ENCODE measurements at places on chromosomes 16 and 17.
A peak's percentile ranks its signal among the peaks of the same experiment; 100 is the strongest.

DNA sequence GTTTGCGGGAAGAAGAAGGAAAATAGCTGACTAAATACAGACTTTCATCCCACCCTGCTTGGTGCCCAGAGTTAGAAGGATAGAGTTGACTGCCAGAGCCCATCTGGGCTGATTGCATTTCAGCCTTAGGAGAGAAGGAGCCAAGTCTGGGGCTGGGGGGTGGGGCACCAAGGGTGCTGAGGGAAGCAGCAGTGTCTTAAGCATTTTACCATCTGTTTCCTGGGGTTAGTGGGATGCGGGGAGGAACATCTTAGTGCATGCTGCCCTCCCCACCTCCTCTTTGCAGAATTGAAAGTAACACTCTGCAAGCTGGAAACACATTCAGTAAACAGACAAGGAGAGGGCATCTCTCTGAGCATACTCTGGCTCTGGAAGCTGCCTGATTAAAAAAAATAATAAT lies 1.5 kb upstream of the ARL5C start:
- no peak for DNase-seq

- DNase-seq = no peak
Measured at GRCh38 chr17:17751489-17752088, 70.3 kb downstream of the RAI1 start.

DNA sequence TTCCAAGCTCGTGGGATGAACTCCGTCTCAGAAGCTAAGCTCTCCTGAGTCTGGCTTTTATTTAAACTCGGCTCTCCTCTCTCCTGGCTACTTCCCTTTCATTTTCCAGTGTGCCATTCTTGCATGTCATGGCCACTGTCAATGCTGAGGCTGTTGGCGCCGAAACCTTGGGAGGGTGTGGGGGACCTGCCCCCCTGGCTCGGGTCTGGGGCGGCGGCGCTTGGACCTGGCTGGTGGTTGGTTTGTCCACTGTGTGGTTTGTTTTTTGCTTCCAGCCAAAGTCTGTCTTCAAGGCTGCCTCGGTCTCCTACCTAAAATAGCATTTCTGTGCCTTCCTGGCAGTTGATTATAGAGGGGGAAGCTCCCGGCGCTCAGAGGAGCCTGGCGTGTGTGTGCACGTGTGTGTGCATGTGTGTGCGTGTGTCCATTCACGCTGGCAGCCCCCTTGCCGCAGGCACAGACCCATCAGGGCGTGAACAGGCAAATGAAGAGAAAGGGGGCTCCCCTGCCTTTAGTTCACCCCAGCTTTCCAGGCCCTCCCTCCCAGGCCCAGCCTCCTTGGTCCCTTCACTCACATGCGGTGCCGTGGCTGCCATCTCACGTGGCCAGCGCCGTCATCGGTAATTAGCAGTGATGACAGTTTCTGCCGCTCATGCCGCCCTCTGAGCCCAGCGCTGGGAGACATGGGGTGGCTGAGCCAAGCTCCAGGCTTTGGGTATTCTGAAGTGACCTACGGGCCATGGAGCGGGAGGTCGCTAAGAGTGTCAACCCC lies 179.9 kb downstream of the SEC14L1 start:
- no peak for DNase-seq

DNA sequence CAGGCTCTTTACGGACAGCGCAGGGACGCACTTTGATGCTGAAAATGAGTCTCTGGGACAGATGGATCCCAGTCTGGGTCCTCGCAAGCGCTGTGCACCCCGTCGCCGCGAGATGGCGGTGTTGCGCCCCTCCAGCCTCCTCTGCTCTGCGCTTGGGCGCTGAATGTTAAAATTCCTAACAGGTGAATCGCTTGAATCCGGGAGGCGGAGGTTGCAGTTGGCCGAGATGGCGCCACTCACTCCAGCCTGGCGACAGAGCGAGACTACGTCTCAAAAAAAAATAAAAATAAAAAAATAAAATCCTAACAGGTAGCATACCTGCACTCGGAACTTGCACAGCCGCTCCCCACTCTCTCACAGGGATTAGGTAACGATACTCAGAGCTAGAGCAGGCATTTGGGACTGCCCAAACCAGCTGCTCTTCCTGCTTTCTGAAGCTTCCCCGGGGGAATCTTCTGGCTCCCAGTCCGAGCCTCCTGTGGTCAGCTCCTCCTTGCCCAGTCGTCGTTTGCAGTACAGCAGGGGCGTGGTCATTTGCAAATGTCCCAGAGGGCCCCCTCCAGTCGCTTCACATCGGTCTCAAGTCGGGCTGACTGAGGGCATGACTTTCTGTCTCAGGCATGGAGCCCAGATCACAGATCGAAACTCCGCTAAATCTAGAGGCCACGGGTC lies 26.2 kb upstream of the OSGIN1 start:
- DNase-seq = peak; percentile 44

GRCh38 chr16:2095315-2095853 lies 40.3 kb downstream of the PKD1 start:
- no peak for DNase-seq

GRCh38 chr16:14539156-14539555 lies 90.9 kb downstream of the PARN start:
- no peak for DNase-seq

GRCh38 chr16:84875846-84876245 lies 56.1 kb downstream of the CRISPLD2 start:
- no peak for DNase-seq

DNA sequence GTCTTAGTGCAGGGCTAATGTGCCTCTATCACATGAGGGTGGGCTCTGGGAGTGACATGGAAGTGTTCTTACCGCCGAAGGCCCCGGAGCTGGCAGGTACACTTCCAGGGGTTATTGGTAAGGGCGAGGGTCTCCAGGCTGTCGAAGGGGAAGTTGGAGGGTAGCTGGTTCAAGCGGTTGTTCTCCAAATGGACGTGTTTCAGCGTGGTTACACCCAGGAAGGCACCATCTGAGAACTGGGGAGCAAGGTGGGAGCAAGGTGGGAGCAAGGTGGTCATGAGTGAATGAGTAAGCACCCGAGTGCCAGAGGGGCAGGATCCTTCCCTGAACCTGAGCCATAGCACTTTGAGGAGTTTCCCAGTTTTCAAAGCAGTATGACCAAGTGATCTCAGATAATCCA lies 3.0 kb downstream of the CHAD start:
- DNase-seq = no peak

DNA sequence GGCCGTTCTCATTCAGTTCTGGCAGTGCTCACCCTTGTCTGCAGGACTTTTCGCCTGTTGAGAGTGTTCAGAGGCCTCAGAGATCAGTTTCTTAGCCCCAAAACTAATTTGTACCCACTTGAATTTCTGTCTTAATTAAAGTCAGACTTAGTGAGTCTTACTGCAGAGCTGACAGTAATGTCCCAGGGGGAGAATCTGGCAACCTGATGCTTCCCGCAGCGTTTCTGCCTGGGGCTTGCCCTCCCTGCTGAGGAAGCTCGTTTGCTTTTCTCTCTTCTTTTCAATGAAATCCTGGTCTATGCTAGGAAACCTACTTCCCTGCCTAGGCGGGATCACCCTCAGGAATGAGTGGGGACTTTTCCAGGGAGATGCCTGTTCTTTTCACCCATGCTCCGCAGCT lies 25.3 kb downstream of the DBNDD1 start:
- DNase-seq = no peak

- DNase-seq = peak; percentile 49
Measured at GRCh38 chr16:27762441-27762840, 212.5 kb downstream of the KATNIP start.

DNA sequence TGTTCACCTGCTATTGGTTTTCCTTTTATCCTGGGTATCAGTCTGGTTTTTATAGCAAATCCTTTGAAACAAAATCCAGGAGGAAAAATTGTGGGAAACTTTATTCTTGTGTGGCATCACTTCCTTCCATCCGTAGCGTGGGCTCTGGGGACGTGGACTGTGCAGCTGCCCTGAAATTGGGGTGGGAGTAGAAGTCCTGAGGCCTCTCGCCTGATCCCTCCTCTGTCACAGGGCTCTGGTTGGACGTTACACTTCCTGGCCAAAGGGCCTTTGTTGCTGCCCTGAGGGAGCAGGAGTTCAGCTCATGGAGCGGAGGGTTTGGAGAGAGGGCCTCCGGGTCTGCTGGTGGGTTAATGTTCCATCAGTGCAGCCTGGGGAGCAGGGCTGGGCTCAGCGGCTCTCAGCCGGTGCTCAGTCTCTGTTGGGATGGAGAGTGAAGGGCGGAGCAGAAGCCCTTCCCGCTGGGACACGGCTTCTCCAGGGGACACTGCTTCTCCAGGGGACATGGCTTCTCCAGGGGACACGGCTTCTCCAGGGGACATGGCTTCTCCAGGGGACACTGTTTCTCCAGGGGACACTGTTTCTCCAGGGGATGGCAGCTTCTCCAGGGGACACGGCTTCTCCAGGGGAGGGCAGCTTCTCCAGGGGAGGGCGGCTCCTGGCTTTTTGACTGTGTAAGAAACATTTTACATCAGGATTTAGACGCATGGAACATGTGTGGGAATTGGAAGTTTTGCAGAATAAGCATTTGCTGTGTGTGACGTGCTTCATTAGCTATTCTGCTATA lies 15.2 kb upstream of the RPL13 start:
- DNase-seq = no peak

DNA sequence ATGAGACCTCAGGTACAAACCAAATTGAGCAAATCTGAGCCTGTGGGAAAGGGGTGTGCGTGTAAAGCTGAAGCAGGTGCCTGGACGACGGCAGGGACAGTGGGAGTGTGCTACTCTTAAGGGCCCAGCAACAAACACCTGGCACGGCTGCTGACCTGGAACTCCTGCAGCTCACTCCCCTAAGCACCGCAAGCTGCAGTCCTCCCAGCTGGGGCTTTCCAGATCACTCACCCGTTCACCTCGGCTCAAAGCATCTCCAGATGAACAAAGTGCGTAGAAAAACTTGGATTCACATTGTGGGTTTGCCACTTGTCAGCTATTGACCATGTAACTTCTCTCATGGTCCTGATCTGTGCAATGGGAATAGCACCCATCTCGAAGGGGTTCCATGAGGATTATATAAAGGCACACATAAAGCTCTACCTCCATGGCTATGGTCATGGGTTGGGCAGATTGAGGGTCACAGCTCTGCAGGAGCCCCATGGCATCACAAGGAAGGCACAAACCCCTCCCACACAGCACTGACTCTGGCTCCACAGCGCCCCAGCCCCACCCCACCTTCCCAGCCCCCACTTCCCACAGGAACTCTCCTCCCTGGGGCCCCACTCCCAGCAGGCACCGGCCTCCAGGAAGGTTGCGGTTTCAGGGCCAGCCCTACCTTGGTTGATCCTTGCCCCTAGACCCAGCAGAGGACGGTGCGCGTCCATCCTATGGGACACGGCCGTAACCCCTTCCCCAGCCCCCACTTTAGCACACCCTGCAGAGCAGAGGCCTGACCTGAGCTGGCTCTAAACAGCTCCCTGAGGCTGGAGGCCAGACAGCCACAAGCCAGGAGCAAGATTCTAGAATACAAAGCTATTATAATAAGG lies 21.9 kb downstream of the ST3GAL2 start:
- DNase-seq = no peak

- no peak for DNase-seq
Measured at GRCh38 chr16:48617104-48617705, 7.2 kb upstream of the N4BP1 start.

GRCh38 chr17:82959990-82960418 lies 119.4 kb upstream of the METRNL start:
- no peak for DNase-seq

GRCh38 chr17:15291674-15292361 lies 26.7 kb upstream of the PMP22 start:
- DNase-seq = no peak

- DNase-seq = no peak
Measured at GRCh38 chr17:16259926-16260325, 42.9 kb downstream of the PIGL start.

DNA sequence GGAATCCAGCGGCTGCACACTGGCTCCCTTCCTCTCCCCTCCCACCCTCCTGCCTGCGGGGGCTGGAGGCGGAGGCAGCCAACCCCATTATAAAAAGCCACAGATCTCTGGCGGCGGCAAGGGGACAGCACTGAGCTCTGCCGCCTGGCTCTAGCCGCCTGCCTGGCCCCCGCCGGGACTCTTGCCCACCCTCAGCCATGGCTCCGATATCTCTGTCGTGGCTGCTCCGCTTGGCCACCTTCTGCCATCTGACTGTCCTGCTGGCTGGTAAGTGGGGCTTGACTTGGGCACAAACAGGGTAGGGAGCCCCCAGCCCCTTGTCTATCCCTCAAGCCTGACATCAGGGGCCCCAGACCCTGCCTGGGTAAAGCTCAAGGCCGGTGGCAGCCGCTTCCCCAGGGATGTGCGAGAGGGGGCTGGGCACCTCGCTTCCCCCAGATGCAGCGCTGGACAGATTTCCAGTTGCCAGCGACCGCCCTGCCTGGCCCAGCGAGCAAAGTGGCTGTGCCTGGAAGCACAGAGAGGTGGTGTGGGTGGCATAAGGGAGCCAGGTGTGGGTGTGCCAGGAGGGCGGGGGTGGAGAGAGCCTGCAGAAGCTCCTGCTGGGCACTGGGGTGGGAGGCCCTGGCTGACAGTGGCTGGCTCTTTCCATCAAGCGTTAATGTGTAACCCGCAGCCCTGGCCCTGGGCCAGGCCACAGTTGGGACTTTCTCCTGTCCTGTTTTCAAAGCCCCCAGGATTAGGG lies at the start of gene CX3CL1:
Gene CX3CL1, plus strand, starts transcription at position 119 of the 745 bp plus-strand sequence. Its CDS starts 79 bp downstream, at position 198.
- DNase-seq = peak; percentile 54

DNA sequence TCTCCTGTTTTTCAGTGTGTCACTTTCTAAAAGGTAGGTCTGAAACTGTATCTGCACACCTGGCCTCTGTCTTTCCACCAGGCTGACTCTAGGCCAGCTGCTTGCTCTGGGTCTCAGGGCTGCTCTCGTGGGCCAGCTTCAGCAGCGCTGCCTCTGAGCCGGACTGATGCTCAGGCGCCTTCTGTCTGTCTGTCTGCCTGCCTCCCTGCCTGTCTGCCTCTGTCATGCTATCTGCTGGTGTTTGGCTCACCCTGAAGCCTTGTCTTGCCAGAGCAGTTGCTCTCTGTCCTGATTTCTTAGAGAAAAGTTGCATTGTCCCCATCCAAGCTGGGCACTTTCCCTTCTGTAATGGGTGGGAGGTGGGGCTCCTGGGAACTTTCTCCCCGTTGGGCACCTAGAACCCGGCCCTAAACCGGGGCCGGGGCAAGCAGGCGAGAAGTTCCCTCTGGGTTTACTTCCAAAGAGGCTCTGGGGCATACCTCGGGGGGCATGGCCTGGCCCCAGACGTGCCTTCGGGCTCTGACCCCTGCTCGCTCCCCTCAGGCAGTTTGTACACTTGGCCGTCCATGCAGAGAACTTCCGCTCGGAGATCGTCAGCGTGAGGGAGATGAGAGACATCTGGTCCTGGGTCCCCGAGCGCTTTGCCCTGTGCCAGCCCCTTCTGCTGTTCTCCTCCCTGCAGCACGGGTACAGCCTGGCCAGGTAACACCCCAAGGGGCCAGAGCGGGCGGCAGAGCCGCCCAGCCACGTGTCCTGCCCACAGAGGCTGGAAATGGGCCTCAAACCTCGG lies 15.9 kb upstream of the ATP6V0C start:
- no peak for DNase-seq

- DNase-seq = no peak
Measured at GRCh38 chr16:1920727-1921171, 2.5 kb upstream of the HS3ST6 start.
